ENCODE measurements at places on chromosomes 4 and X.

GRCh38 chrX:109679820-109680219 lies 53.2 kb downstream of the ACSL4 start:
- DNase-seq = no peak

GRCh38 chr4:77801260-77801608 lies 17.9 kb downstream of the CNOT6L start:
- DNase-seq = no peak

- no peak for DNase-seq
These were observed 225.6 kb downstream of the FBXW7 start for GRCh38 chr4:152310257-152310656.

DNA sequence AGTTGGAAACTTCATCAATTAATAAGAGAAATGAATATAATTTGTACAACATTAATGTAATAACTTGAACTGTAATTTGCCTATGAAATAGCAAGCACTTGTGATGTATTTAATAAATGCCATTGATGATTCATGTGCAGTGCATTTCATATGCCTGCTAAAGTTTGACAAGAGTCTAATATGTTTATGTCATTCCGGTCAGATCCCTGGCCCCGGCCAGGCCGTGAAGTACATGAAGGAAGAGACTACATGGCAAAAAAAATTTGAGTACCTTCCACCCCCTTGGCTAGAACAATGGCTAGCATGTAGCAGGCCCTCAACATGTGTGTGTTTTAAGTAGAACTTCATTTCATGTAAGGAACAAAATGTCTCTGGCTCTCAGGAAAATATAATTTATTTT lies 161.3 kb downstream of the ATP10D start:
- no peak for DNase-seq

GRCh38 chr4:182351485-182351884 lies 108.3 kb downstream of the TENM3 start:
- DNase-seq = no peak

GRCh38 chr4:145289403-145290076 lies 109.2 kb upstream of the OTUD4 start:
- no peak for DNase-seq

DNA sequence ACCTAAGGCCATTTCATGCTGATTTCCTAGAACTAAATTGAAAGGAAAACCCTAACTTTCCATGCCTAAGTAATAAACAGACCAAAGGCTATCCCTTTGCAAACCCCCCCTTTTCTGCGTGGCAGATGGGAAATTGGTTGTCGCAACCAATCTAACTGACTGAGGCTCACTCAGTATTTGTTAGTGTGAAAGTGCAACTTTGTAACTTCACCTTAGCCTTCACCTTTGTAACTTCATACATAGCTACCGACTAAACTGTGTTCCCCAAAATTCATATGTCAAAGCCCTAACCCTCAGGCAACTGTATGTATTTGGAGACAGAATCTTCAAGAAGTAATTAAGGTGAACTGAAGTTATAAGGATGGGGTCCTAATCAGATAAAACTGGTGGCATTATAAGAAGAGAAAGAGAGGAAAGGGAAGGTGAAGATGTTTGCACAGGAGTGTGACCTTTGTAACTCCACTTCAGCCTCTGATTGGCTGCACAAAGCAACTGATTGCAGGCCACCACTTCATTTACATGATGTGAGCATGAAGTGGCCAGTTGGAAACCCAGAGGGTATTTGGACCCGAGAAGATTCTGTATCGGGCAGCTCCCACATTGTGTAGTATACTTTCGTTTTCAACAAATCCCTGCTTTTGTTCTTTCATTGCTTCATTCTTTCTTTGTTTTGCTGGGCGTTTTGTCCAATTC lies 4.9 kb upstream of the TMEM33 start:
- DNase-seq = no peak

- DNase-seq = no peak
These were observed 637.8 kb downstream of the BCOR start for GRCh38 chrX:39459952-39460351.

DNA sequence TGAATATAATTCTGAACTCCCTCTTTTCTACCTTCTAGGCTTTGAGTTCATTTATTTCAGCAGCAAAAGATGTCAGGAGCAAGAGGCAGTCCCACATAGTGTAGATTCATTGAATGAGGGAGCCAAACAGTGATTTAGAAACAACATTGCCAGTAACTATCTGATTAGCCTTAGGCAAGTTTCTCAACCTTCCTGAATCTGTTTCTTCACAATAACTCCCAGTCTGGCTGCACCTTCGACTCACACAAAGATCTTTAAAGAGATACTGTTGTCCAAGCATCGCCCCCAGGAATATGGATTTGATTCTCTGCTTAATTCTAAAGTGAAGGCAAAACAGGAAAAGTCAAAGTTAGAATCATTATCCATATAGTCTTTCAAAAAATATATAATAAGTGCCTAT lies 1026.2 kb downstream of the DMD start:
- no peak for DNase-seq

- DNase-seq = no peak
These were observed 727.8 kb downstream of the GRID2 start for GRCh38 chr4:93031431-93032098.

DNA sequence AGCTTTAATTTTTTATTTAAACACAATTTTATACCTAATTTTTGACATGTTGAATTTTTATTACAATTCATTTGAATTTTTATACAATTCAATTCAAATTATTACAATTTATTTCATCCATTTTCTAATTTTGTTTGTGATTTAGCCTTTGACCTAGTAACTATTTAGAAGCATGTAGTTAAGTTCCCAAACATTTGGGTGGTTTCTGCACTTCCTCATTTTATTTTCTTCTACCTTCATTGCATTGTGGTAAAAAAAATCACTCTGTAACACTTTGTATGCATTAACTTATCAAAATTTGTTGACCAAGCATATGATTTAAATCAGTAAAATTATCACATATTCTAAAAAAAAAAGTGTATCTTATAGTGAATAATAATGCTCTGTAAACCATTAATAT lies 928.9 kb downstream of the ARAP2 start:
- DNase-seq = no peak

- DNase-seq = peak; percentile 37
These were observed 45.8 kb downstream of the BCORL1 start for GRCh38 chrX:130028196-130028595.

- DNase-seq = no peak
These were observed 22.8 kb upstream of the SH3RF1 start for GRCh38 chr4:169293343-169294176.

DNA sequence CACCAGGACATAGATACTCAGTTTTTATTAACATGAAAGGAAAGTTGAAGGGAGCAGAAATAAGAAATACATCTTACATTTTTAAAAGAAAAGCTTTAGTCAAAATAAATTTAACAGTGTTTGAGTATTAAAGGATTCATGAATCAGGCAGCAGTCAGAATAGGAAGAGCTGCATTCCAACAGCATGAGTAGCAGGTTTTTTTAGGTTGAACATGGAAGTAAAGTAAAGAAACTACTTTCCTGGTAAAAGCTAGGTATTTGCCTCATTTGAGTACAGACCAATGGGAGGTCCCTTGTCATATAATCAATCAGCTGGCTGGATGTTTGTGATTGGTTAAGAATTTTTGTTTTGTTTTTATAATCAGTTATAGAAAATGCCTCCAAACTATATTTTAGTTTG lies 645.9 kb upstream of the INTU start:
- DNase-seq = no peak

DNA sequence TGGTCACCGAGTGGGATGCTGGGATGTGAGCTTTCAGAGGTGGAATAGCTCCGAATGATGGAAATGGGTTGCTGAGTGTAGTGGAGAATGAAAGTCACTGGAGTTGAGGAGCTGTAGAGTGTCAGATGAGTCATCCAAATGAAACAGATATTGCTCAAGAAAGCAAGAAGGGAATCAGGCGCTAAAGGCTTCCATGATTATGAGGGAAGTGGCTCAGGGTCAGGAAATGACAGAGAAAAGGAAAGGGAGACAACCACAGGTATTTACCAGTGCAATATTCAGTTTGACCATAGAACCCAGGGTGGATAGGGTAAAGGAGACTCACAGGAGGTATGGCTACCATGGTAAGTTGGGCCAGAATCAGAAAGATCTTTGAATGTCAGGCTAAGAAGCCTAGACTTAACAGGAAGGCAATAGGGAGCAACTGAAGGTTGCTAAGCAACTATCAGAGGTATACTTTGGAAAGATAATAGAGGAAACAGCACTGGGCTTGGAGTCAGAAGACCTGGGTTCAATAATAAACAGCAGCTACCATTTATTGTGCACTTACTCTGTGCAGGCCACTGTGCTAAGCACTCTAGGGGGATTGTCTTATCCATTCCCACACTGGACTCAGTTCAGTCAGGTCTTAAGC lies 11.7 kb downstream of the LAS1L start:
- no peak for DNase-seq

GRCh38 chrX:150683112-150683511 lies 10.1 kb upstream of the MTMR1 start:
- no peak for DNase-seq

- DNase-seq = no peak
These were observed 430.7 kb downstream of the IDS start for GRCh38 chrX:149074398-149074797.

GRCh38 chr4:41550308-41550707 lies 12.4 kb downstream of the LIMCH1 start:
- no peak for DNase-seq

GRCh38 chr4:101345596-101346350 lies 1.6 kb downstream of the PPP3CA start:
- DNase-seq = peak; percentile 36

DNA sequence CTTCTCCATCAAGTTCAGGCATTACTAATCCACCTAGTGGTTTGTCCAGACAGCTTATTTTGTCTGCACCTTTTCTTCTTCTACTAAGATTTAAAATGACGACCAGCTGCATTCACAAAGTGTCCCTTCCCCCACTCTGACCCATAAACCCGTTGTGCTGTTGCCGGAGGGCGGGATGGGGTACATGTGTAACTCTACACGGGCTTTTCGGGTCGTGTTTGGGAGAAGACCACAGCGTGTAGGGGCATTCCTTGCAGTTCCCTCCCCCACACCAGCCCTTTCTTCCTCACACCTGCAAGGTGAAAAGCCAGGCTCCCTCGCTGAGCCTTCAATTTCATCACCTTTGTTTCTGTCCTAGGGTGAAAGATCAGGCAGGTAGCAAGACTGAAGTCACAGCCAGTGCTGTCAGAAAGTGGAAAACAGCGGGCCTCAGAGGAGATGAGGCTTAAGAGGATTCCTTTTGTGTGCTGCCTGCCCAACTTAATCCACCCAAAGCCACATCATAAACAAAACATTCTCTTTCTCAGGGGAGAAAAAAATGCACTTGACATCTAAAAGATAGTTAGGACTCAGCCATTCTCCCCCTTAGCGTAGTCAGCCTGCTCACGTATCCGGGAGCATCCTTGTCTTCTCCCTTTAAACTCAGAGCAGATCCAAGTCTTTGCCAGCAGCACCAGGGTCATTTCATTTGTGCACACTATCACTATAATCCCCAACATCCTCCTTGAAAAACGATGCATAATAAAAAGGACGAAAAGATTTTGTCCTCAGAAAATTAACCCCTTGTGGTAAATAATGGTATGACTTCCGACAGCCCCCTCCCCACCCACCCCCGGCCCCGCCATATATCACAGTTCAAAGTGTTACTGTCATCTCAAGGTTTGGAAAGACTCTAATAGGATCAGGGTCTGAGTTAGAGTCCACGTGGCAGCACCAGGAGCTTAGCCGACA lies 599.0 kb downstream of the RAB28 start:
- DNase-seq = no peak

GRCh38 chrX:65744965-65745364 lies 77.5 kb downstream of the MSN start:
- no peak for DNase-seq

DNA sequence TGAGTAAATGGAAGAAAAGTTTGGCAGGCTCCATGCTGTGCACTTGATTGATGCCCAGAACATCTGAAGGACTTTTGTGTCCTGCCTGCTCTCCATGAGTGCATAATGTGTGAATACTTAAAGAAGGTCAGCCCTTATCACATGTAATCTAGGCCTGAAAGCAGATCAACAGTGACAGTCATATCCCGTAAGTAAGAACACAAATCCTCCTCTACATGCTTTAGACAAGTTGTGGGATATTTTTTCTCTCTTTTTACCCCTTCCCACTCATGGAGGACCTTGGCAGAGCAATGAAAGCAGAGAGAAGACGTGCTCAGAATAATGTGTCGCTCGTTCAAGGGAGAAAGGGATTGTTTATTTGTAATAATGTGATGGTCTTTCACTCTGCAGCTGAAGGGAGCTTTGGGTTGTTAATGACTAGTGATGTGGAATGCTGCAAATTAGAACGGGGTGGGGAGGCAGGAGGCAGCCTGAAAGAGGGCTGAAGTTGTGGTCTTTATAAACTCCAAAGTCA lies 286.6 kb downstream of the BMPR1B start:
- no peak for DNase-seq

DNA sequence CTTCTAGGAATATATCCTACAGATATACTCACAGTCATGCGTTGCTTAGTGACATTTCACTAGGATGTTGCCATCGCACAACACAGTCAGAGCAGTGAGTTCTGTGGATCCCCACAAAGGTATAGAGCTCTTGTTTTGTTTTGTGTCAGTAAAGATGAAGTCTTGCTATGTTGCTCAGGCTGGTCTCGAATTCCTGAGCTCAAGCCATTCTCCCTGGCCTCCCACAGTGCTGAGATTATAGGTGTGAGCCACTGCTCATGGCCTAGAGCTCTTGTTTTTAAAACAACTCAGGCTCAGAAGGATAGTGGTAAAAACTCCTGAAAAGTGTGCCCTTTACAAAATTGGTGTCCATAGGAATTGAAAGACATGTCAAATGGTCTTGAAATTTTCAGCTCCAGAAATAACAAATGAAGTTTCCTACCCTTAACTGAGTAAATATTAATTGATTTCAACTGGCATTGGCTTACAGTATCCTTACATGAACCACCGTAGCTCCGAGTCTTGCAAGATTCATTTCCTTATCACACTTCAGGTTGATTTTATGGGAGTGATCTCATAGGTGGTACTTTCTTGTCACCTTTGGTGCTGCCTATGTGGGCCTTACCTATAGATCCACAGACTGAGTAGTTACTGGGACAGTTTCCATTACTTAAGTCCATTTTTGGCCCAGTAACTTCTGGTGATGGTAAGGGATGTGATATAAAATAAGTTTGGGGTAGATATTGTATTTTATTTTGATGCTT lies 3.6 kb downstream of the CWH43 start:
- DNase-seq = no peak

- no peak for DNase-seq
These were observed 303.1 kb upstream of the GIMD1 start for GRCh38 chr4:106671716-106672115.

- DNase-seq = no peak
These were observed 66.2 kb downstream of the EGF start for GRCh38 chr4:109978704-109979454.
